Stimulated activated naive B cell treated with anti-CD40 and anti-IgM and Interleukin-4, amounts not matched to agents 10 μg/mL and 1 μg/mL and 100 μg/mL, for 72 hours (primary cell): ENCODE measurements at places on chromosomes 1 and 21.

GRCh38 chr1:113192980-113193379 is 120.0 kb downstream of the LRIG2 start:
- no peak for DNase-seq

DNA sequence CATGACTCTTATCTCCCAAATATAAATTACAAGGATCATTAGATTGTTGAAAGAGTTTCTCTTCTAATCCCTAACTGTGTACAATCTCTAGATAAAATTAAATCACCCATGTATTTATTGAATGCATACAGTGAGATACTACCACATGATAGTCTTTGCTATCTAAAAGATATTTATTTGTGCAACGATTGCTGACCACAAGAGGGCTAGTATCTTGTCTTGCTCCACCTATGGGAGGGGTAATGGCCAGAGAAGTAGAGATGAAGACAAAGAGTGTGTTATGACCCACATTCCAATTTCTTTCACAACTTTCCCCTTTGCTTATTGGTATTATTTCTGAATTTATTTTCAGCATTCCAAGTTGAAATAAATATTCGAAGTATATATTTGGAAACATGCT is 13.7 kb downstream of the PYHIN1 start:
- DNase-seq, result no peak

- peak; percentile 68 for DNase-seq
Observed at GRCh38 chr1:119323216-119323982, 45.2 kb upstream of the HAO2 start.

DNA sequence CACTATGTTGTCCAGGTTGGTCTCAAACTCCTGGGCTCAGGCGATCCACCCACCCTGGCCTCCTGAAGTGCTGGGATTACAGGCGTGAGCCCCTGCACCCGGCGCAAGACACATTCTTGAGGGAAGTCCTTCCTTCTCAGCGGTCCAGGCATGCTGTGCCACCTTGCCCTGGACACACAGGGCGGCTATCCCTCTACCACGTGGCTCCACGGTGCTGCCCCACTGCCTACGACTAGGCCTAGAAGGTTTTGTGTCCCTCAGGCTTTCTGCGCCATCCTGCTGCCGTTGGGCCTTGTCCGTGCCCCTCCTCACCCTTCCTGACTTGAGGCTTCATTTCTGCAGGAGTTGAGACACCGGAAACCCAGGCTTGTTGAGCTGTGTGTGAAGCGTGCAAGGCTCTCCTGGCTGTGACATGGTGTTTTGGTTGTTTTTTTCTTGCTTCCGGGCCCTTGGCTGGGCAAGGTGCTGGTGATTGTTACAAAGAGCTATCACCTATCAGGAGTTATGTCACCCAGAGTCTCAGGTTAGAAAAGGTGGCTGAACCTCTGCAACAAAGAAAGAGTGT is 13.9 kb downstream of the C1orf174 start:
- no peak for DNase-seq
